GM23338 (cell line): ENCODE measurements at places on chromosomes 2 and 18.

DNA sequence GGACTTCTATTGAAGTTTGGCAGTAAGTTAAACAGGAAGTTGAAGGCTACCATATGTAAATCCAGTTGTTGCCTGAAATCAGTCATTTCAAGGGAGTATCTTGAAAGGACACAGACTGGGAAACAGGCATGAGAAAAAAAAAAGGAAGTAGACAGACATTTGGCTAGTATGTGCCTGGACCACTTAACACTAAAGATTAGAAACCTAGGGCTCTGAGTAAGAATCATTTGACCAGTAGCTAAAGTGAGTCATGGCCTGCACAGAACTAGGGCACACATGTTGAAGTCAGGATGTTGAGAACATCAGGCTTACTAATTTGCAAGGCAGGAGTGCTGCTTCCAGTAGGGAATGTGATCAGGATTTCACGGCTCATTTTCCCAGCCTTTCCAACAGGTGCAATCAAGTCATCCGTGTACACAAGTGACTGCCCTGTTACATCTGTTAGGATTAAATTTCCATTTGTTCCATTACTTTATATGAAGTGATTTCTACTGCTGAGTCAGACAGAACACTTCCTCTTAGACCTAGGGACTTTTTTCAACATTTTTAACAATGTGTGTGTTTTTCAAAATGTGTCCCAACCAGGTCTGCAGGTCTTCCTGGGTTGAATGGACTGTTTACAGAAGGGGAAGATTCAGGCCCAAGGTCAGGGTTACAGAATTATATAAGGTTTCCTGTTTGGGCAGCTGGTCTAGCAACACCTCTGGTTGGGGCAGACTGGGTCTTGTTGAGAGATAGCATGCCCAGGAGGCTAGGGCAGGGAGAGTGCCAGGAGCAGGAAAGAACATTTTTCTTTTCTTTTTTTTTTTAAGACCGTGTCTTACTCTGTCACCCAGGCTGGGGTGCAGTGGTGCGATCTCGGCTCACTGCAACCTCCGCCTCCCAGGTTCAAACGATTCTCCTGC lies 145.6 kb downstream of the TGIF1 start:
- DNase-seq, result no peak

DNA sequence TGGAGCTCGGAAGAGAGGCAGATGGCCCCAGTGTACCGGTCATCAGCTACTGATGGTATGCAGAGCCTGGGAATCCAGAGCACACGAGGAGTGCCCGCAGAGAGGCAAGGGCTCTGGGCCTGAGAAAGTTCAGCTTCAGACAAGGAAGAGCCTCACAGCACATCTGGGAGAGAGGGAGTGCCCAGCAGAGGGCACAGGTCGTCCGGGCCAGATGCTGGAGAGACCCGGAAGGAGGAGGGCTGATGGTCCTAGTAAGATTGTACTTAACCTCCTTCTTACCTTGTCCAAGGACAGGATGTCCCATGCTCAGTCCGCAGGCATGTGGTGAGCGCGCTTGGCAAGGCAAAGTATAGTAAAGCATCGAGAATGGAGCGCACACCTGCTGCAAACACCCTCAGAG lies 24.4 kb upstream of the CHMP1B start:
- peak; percentile 45 for DNase-seq

GRCh38 chr2:182545420-182546167 lies 118.8 kb upstream of the PDE1A start:
- DNase-seq, result no peak

DNA sequence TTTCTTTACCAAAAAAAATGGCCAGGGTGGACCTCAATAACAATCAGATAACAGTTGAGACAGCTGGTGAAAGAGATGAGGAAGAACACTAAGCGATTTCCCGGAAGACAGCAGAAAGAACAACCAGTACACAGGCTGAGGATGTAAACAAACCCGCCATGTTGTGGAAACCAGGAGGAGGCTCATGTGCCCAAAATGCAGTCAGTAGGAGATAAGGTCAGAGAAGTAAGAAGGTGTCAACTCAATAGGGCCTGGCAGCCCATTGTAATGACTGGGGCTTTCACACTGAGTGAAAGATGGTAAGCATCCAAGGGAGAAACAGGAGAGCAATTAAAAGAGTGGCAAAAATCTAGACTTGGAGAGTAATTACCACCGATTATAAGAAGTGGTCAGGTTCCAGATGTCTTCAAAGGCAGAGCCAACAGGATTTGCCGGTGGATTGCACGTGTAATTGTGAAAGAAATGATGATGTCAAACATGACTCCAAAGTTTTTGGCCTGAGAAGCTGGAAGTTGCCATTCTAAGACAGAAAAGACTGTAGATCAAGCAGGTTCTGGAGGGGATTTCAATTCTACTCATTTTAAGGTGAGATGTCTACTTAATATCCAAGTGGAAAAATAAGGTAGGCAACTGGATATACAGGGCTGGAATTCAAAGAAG lies 77.7 kb upstream of the CYP1B1 start:
- no peak for DNase-seq

GRCh38 chr2:8412586-8412985 lies 269.3 kb upstream of the ID2 start:
- DNase-seq, result peak; percentile 5

- DNase-seq, result no peak
Measured at GRCh38 chr2:126883666-126884040, 15.0 kb upstream of the TEX51 start.

DNA sequence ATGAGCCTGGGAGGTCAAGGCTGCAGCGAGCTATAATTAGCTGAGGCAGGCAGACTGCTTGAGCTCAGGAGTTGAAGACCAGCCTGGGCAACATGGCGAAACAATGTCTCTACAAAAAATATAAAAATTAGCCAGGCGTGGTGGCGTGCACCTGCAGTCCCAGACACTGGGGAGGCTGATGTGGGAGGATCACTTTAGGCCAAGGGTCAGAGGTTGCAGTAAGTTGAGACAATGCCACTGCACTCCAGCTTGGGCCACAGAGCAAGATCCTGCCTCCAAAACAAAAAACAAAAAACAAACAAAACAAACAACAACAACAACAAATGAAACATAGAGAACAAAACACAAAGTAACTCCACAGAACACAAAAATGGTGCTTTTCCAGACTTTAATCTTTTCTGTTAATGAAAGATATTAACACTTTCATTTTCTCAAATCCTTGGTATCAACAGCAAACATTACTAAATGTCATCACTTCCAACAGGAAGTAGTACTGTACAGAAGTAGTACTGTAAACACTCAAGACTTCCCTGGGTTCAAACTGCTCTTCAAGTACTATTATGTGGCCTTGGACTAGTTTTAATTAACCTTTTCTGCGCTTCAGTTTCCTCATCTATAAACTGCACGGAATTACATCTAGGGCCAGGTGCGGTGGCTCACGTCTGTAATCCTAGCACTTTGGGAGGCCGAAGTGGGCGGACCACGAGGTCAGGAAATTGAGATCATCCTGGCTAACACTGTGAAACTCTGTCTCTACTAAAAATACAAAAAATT lies 27.9 kb downstream of the PUM2 start:
- DNase-seq, result no peak

- no peak for DNase-seq
Measured at GRCh38 chr2:1736997-1737480, 7.3 kb downstream of the PXDN start.

DNA sequence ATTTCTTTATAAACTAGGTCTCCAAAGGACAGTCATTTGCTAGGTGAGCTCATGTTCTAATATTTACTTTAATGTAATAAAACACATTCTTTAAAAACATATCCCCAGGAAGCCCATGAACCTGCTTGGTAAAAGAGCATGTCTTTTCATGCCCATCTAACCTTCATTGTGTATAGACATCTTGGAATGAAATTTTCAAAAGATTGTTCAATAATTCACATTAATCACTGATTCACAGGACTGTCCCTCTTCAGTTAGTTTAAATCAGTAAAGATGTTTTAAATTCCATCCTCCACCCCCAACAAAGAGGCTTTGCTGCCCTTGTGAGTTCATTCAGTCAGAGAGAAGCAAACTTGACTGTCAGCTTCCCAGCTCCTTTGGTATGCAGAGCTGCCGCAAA lies 633.4 kb upstream of the CELF4 start:
- peak; percentile 45 for DNase-seq

DNA sequence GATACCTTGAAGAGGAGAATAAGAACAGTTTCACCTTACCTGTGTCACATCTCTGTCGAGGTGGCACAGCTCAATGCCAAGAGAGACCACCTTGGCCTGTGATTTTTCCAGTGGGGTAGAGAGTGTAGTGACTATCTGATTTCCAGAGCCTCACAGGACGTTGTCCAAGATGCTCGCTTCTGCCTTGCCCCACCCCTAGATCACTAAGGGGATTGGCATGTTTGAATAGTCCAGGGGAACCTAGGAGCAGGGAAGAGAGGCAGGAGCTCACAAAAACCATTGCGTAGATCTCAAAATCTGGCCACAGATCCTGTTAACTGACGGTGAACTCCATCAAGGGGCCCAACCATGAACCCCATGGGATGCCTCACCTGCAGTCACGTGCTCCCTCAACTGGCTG lies 24.2 kb downstream of the TMEM178A start:
- DNase-seq, result no peak

DNA sequence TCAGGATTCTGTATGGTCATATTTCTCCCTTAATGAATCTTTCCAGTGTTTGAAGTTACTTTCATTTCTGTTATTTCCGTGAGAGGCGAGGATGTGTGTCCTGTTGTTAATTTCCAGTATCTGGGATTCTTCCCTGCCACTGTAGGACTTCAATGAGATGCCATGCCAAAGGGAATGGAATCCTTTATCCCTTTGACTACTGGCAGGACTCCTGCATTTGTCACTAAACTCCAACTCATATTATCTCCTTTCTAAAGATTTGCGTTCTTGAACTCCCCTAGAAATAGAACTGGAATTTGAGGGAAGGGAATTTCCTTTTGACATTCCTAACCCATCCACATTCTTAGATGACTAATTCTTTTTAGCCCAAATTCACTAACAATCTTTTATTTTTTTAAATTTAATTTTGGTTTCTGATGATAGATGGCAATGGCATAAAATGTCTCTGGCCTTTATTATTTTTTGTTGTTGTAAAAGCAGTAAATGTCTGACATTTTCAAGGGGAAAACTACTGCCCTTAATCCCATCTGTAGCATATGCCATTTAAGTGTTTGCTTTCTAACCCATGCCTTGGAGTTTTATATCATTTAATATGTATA lies 87.8 kb upstream of the EML6 start:
- no peak for DNase-seq

DNA sequence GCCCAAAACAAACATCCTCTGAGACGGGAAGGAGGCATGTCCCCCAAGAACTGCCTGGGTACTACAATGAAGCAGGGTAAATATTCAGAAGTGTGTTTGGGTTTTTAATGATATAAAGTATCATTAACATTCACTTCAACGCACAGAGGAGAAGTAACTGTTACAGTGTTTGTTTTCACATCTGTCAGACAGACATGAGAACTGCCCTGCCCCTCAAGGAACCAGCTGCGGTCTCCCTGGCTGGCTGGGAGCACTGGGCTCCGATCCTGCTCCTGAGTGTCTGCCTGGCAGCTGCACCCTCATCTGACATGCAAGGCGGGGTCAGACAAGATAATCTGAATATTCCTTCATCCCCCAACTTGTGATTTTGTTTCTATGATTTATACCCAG lies 75.6 kb downstream of the MBP start:
- DNase-seq, result no peak

DNA sequence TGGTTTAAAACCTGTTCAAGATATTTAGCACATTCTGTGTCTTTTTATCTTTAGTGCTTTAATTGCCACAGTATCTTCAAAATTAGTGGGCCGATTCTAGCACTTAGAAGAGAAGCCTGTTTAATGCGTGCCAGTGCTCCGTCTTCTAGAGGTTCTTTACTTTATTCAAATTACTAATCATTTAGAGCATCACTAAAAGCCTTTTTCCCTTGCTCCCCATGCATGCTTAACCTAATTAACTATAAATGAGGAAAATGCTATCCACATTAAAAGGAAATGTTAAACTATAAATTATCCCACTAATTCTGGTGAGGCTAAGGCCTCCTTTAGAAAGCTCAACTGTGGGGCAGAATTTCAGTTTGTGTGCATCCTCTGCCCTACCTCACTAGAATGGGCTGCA lies 31.5 kb upstream of the INSIG2 start:
- no peak for DNase-seq

DNA sequence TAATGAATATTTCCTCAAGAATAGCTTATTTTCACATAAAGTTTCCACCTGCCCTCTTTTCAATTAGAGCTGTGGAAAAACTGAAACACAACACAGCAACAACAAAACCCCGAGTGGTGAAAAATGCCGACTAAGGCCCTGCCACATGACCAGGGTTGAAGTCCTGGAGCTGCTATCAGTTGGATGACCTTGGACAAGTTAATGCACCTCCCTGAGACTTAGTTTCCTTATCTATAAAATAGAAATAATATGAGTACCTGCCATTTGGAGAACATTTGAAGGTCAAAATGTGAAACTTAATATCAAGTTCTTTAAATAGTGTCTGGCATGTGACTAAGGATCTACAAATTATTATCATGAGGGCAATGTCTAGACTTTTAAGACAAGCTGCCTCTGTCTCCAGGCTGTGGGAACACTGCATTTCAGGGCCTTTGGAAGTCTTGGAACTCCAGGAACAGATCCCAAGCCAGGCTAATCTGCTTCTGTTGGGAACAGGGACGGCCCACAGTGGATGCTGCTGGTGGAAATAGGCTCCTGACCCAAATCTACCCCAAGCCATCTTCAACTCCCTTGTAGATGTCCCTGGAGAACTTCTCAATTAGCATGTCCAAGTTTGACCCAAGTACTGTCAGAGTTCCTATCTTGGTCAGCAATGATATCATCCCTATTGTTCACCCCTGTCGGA lies 42.0 kb upstream of the TRIB2 start:
- DNase-seq, result no peak

GRCh38 chr2:121387591-121388325 lies 102.8 kb upstream of the TFCP2L1 start:
- no peak for DNase-seq
